ENCODE measurements at places on chromosomes 16 and 17. TPM values are rescaled to one million over a fixed set of nuclear protein-coding genes. Genes with fewer than 3 reads are reported as not detected.

The ZNF500 gene
- 20.4 TPM for total RNA-seq

The MT1M gene
- not detected for total RNA-seq

The PRSS36 gene
- 0.63 TPM for total RNA-seq

The HSDL1 gene
- 58.9 TPM for total RNA-seq

The SKAP1 gene
- total RNA-seq: not detected

The NTN1 gene
- total RNA-seq: 0.60 TPM

The GFAP gene
- total RNA-seq: 11.0 TPM

The RASL10B gene
- 108 TPM for total RNA-seq

DNA sequence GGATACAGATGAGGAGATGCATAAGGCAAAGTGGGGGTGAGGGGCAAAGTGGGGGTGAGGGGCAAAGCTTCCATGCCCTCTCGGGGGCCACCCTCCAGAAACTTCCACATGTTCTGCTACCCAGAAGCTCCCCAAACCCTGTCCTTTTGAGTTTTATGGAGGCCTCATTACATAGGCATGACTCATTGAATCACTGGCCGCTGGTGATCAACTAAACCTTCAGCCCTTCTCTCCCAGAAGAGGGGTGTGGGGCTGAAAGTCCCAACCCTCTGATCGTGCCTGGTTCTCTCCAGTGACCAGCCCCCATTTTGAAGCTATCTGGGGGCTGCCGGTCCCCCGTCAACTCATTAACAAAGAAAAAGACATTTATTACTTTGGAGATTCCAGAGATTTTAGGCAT lies 27.5 kb downstream of the ITGAE start:
- DNase-seq: peak; percentile 29

DNA sequence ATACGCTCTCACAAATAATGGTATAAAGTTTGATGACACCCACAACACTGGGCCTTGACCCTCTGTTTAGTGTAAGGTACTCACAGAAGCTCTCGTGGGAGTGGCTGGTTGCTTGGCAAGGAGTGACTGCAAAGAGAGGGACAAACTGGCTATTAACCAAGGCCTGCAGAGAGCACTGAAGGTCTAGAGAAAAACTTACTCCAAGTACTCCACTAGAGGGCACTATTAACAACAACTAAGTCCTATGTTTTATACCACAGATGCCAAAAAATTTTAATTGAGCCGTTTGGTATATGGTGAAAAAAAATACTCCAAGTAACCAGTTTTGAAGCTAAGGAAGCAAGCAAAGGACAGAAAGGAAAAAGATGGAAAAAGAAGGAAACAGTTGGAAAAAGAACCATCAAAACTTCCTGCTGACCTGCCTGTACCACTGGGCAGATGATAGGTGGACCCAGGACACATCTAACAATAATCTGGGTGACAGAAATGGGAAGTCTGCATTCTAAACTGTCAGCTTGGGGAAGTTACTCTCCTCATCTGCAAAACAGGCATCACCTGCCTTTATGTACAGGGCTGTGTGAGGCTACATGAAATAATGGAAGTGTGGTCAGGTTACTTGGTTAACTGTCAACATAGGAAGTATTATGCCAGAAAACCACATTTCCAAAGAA lies 23.2 kb downstream of the DYNC1LI2 start:
- peak; percentile 61 for DNase-seq

DNA sequence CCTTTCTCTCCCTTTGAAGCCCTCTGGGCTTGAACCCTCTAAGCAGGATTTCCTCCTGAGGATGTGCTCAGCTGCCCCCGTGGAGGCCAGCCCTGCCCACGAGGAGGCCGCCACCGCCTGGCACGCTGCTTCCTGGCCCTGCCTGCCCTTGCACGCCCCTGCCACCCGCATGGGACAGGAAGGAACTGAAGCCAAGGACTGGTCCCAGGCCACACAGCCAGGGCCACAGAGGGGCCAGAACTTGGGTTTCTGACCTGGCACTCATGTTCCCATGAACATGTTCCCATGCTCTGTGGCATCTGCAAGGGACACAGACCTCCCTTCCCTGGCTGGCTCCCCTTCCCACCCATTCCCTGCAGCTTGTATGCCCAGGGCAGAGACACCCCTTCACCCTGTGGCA lies 24.1 kb upstream of the MTSS2 start:
- DNase-seq: no peak

DNA sequence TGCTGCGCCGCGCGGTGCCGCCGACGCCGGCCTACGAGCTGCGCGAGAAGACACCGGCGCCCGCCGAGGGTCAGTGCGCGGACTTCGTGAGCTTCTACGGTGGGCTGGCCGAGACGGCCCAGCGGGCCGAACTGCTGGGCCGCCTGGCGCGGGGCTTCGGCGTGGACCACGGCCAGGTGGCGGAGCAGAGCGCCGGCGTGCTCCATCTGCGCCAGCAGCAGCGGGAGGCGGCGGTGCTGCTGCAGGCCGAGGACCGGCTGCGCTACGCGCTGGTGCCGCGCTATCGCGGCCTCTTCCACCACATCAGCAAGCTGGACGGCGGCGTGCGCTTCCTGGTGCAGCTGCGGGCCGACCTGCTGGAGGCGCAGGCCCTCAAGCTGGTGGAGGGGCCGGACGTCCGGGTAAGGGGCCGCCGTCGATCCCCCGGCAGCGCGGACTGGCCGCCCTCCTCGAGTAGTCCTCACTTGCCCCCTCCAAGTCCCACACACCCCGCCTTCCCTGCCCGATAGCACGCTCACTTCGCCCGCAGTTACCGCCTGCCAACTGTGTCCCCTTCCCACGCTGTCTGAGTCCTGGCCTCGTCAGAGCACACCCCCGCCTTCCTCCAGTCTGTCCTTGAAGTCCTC lies 470 bp downstream of the MLYCD start:
- DNase-seq: peak; percentile 78

- no peak for DNase-seq
These were observed 48.2 kb upstream of the FOXJ1 start for GRCh38 chr17:76189247-76189646.

DNA sequence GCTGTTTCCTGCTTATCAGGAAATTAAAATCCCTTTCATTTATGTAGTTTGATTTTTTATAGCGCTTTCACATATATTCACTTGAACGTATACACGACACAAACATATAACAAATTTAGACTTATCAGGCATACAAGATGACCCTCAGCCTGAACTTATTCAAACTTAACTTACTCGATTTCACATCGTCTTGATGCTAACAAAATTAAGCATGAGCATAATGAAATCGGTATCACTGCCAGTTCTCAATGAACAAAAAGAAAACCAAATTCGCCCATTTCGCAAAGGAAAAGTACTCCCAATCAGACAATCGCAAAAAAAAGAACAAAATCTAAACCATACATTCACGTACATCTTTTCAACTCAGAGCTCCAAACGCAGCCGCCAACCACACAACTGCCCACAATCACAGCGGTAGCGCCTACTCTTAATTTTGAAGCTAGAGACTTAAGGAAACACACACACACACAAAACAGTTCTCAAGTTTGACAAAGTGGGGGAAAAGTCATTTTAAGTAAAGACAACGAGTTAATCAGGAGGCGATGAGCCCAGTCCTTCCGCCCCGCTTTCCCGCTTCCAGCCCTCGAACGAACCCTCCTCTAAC lies 1.1 kb downstream of the GJC1 start:
- DNase-seq: no peak

- no peak for DNase-seq
These were observed 81.3 kb downstream of the SSH2 start for GRCh38 chr17:29848737-29849136.

- DNase-seq: peak; percentile 79
These were observed 53.7 kb downstream of the RPH3AL start for GRCh38 chr17:298791-299450.

- peak; percentile 87 for DNase-seq
These were observed at the start of gene PRKCA for GRCh38 chr17:66301864-66302741. Gene PRKCA, plus strand, starts transcription at chr17:66302613.

- DNase-seq: no peak
These were observed 281.6 kb upstream of the CCL2 start for GRCh38 chr17:33973491-33973890.

- no peak for DNase-seq
These were observed 168.9 kb downstream of the COPRS start for GRCh38 chr17:31690151-31690551.

DNA sequence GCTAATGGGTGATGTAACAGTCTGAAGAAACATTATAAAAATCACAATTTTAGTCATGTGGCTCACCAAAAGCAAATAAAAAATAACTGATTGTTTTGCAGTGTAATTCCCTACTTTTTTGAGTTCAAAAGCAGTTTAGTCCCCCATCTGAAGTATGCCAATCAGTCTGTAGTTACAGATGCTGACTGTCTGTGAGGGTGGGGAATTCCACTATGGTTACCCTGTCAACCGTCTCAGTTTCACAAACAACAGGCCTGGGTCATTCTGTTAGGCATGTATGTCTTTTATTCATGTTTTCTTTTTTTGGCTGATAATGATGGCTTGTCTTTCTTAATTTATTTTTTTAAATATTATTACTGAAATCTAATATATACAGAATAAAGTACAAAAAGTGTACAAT lies 69.3 kb downstream of the STXBP4 start:
- DNase-seq: no peak

DNA sequence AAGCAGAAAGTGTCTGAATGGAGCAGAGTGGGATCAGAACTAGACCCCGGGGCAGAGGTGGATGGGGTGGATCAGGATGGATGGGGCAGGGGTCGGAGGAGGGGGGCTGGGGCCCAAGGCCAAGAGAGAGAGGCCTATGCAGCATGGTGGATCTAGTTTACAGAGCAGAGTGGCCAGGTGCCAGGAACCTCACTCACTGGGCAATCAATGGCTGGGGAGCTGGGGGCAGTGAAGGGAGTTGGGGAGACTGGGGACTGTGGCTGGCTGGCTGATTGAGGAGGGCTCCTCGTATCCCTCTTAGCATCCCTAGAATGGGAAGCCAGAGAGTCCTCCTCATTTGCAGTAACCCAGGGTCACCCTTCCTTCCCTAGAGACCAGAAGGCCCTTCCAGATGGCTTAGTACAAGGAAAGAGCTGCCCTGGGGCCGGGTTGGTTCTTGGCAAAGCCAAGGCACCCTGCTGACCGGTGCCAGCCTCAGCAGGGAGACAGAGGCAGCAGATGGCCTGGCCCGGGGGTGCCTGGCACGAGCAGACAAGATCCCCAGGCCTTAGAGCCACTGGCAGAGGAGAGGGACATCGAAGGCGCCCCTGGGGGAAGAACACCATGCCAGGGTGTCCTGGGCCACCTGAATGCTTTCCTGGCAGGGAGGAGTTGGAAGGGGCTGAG lies 36.8 kb downstream of the SRCIN1 start:
- DNase-seq: no peak

GRCh38 chr17:40531051-40531991 lies 29.9 kb upstream of the TNS4 start:
- no peak for DNase-seq

- no peak for DNase-seq
These were observed 713 bp downstream of the KNOP1 start for GRCh38 chr16:19717314-19717713.

DNA sequence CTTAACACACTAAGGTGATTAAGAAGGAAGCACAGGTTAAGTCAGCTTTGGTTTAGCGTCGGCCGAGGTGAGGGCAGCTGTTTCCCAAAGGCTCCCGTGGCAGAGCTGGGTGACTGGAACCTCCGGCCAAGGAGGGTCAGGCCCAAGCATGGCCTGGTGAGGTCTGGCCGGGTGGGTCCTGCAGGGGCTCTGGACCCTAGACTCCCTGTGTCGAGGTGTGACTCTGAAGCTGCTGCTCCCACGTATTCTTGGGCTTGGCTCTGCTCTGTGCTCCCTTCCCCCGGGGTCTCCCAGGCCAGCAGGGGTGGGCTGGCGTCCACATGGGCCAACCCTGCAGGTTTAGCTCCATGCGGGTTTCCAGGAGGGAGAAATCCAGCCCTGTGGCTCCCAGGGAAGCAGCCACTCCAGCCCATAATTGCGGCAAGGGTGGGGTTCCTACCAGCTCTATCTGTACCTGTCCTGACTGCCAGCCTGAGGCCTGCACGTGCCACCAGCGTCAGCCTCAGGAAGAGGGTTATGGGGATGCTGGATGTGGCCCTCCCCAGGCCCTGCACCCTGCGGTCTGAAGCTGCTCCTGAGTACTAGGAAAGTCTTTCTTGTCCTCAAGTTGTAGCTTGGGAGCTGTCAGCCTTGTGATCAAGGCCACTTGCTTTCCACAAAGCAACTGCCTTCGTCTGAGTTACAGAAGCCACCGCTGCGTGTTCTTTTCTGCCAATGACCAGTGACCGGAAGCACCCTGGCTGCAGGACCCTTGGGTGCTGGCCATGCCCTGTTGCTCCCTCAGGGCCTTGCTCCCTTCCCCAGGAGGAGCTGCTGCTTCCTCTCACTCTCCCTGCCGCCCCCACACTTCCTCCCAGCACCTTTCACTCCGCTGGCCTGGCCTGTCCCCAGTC lies 4.8 kb downstream of the CDK5R1 start:
- no peak for DNase-seq

- no peak for DNase-seq
These were observed 825.4 kb downstream of the KCNJ18 start for GRCh38 chr17:22517716-22518115.

- peak; percentile 12 for DNase-seq
These were observed 357.9 kb downstream of the CNTNAP4 start for GRCh38 chr16:76634847-76635697.

DNA sequence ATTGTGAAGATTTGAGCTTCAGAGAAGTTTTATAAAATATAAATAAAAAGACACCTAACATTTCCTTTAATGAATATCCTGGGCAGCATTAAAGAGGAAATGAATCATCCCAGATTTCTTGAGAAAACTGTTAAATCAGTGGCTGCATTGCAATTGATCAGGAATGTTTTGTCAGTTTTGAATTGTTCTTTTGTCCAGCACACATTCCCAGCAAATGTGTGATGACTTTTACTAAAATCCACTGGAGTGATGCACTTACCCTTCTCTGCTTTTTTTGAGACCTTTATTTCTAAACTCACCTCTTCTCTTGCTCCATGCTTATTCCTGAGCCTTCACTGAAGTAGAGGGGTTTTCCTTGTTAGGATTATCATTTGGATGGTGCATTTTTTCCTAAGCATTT lies 1307.2 kb downstream of the CDH8 start:
- no peak for DNase-seq

GRCh38 chr16:66511602-66512271 lies 38.2 kb downstream of the TK2 start:
- no peak for DNase-seq

DNA sequence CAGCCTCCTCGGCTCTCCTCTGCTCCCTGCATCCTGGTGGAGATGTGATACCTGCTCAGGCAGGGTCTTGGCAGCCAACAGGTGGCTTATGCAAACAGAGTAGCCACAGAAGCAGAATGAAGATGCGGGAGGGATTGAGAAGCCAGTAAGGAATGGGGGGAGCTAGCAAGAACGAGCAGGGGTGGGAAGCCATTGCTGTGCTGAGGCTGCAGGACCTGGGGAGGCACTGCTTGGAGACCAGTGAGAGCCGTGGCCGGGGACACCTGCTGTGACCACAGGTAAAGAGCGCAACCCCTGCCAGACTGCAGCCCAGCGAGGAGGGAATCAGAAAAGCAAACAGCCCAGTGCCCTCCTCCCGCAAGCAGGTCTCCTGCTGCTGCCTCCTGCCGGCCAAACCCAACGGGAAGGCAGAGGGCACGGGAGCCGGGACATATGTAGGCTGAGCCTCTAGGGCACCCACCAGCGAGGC lies 14.7 kb downstream of the AIPL1 start:
- peak; percentile 25 for DNase-seq

GRCh38 chr16:52834736-52835465 lies 217.8 kb downstream of the CHD9NB start:
- DNase-seq: no peak
